Right kidney (tissue), 9 donors: ENCODE measurements at places on chromosomes 1 and 21.

GRCh38 chr1:228898582-228898992 is 163.3 kb downstream of the RHOU start:
- DNase-seq: no peak

DNA sequence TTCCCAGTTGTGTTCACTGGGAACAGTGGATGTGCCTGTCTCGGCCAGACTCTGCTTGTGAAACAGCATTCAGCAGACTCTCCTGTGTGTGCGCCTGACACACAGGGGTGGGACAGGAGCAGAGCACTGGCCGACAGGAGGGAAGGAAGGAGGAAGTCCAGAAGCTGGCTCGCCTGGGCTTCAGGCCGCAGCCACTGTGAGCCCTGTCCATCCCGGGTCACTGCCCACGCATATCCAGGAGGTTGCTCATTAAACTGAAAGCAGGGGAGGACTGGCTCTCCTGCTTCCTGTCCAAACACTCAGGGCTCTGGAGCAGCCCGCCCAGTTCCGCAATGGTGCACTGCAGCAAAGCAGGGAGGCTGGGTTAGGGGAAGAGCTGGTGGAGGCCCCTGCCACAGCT is 218.7 kb upstream of the VAMP3 start:
- peak; percentile 77 for DNase-seq

DNA sequence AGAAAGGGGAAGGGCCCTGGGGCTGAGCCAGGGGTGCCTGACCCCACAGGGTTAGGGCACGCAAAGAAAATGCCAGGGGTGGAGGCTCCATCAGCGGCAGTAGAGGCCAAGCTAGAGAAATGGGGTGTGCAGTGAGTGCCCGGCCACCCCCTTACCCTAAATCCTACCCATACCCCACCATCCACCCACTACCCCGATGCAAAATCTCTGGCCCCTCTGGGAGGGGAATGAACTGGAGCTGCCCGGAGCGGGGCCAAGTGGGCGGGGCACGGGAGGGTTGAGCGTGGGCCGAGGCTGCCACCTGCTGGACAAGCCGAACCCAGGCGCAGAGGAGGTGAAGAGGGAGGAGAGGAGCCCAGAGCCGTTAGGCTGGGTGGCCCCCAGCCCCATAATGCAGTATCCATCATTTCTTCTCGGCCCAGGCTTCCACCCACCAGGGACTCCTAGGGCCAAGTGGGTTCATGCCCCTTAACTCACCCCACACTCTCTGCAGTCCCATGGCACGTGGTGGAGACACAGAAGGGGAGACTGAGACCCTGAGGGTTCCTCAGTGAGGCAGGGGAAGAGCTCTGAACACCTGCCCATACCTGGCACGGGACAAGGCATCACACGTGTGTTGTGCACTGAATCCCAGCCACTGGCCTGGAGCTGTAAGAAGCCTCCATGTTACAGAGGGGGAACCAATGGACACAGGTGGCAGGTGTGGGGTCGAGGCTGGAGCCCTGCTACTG is 1.4 kb upstream of the C1QC start:
- peak; percentile 65 for DNase-seq

DNA sequence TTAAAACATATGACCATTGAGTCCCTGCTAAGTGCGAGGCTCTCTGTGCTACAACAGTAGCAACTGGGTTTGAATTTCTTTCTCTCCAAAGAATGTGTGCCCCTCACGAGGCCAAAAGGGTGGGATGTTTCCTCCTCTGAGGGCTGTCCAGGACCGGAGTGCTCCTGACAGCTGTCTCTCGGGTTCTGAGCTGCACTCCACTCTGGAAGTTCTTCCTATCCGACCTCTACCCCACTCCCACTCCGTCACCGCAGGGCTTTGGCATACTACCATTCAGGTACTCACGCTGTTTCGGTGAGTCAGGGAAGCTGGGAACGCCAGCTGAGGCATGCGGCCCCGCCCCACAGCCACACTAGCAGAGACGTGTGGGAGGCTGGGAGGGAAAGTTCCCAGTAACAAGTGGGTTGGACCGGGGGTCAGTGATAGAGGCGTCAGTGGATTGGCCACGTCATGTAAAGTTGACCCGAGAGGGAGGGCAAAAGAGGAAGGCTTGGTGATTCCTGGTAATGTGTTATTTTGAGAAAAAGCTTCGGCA is 705 bp upstream of the SLC50A1 start:
- DNase-seq: no peak

DNA sequence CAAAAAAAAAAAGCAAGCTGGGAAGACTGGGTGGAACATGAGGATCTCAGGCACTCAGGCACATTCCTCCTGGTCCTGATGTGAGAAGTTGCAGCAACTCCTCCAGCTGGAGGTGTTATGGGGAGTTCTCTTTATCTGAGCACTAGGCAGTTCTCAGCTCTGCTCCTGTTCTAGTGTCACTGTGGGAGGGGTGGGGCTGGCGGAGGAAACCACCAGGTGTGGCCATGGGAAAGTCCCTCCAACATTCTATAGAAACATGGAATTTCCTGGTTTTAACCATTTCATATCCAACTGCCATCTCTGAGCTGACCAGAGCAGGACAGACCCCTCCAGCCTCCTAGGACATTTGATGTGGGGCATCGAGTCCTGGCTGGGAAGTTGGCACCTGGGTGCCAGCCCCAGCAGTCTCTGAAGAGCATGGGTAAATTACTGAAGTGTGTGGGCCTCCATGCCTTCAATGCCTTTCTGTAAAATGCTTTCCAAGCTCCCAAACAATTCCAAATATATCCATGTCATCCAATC is 804 bp upstream of the IKBKE start:
- no peak for DNase-seq

DNA sequence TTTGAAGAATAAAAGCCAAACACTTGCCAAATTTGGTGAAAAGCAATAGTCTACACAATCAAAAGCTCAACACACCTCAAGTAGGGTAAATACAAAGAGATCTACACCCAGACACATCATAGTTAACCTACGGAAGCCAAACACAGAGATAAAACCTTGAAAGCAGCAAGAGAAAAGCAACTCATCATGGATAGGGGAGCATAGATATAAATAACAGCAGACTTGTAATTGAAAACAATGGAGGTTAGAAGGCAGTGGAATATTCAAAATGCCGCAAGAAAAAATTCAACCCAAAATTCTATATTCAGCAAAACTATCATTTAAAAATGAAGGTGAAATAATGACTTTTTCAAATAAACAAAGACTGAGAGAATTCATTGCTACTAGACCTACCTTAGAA is 105.1 kb downstream of the ITSN1 start:
- no peak for DNase-seq

- DNase-seq: no peak
These were observed 8.2 kb downstream of the EXOC8 start for GRCh38 chr1:231329483-231329882.

DNA sequence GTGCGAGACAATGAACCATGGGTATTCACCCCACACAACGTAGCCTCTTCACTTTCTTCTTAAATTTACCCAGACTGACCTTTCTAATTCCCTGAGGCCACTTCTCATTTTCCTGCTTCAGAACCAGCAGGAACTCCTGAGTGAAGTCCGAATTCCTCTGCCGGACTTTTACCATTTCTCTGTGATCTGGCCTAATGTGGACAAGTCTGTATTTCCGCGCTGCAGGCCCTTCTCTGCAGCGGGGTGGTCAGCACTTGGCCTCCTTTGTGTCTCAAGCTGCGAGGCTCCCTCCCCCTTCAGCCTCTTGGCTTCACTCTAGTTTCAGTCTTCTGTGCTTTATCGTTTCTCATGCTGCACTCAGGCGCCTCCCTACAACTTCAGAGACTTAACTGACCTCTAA is 9.4 kb upstream of the CTBS start:
- peak; percentile 44 for DNase-seq

GRCh38 chr21:34199121-34199910 is 125.9 kb downstream of the MRPS6 start:
- no peak for DNase-seq

DNA sequence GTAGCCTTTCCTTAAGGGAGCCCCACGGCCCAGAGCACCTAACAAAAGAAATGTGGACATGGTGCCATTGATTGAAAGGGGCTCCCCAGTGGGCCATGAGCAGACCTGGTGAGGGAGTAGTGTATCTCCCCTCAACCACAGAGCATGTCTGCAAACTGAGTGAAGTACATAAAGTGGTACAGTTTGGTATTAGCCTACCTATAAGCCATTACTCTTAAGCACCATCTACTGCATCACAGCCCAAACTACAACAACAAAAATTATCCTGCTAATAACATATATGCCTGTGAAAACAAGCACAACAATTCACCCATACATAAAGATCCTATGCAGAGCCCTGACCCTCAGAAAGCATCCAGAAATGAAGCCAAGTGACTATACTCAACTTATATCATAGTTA is 407.8 kb downstream of the PTPRC start:
- DNase-seq: no peak

GRCh38 chr1:25796811-25797458 is 3.1 kb upstream of the SELENON start:
- peak; percentile 68 for DNase-seq

GRCh38 chr1:54275349-54275748 is 75.4 kb downstream of the MRPL37 start:
- DNase-seq: peak; percentile 35

DNA sequence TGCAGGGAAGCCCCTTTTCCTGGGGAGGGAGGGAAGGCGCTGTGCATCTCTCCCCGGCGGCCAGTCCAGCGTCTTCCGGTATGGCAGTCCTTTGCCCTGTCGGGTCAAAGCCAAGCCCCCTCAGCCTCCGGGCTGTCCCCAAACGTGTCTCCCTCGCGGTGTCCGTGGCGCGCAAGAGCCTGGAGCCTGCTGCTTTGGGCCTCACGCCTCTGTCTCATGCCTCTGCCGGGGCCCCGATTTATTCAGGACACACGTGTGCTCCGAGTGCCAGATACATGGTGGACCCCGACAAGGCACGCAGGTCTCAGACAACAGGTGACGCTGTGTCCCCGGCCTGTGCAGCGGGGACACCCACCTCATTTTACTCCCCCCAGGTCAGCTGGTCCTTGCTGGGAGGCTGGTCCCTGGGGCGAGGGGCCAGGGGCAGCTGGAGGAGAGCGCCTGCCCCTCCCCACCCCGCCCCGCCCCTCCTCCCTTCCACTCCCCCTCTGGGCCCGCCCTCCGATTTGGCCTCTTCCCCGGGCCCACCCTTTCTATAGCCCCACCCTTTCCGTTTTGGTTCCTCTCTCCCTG is 176.7 kb downstream of the CAMTA1 start:
- DNase-seq: peak; percentile 61

DNA sequence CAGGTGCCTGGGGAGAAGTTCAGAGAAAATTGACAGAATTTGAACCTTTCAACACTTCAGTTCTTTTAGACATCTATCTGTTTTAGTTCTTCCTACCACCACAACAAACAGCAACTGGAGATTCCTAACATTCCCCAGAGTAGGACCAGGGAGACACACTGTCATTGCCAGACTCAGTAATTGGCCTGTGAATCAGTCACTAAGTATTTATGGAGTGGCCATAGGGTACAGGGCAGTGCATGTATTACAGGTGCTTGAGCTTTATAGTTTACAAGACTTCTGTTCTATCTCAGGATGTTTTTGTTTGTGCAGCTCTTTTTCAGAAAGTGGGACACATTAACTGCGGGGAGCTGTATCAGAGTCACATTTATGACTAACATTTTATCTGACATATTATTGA is 1.7 kb downstream of the CDC14A start:
- DNase-seq: no peak

- DNase-seq: no peak
These were observed 45.1 kb downstream of the LUZP1 start for GRCh38 chr1:23123528-23123927.

- DNase-seq: no peak
These were observed 81.6 kb upstream of the AK4 start for GRCh38 chr1:65066419-65066765.

DNA sequence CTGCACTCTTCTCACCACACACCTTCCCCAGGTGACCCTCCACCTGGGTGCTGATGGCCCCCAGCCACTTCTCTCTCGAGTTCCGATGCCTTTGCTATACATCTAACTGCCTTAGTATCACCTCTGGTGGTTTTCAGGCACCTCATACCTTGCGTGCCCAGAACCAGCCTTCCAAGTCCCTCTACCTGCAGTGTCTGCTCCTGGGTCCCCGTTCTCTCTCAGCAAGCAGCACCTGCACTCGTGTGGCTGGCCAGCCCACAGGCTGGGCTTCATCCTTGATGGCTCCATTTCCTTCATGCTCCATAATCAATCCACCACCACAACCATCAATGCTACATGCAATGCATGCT is 49.2 kb upstream of the EDN2 start:
- no peak for DNase-seq

DNA sequence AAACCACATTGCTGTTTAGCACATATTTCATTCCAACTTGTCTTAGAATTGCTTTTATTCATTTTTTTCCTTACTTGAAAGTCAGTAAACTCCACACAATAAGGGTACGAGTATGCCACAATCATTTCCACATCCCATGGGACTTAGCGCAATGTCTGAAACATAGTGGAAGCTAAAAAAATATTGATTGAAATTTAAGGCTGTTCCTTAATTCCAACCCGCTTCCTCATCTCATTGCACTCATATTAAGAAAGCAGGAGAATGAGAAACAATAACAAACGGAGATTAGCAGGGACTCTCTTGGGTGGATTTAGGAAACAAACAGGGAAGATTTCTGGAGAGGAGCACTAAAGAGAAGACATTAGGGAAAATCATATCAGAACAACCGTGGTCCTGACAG is 39.3 kb upstream of the RGS4 start:
- no peak for DNase-seq

- no peak for DNase-seq
These were observed 87.5 kb downstream of the COP1 start for GRCh38 chr1:176119549-176119948.

DNA sequence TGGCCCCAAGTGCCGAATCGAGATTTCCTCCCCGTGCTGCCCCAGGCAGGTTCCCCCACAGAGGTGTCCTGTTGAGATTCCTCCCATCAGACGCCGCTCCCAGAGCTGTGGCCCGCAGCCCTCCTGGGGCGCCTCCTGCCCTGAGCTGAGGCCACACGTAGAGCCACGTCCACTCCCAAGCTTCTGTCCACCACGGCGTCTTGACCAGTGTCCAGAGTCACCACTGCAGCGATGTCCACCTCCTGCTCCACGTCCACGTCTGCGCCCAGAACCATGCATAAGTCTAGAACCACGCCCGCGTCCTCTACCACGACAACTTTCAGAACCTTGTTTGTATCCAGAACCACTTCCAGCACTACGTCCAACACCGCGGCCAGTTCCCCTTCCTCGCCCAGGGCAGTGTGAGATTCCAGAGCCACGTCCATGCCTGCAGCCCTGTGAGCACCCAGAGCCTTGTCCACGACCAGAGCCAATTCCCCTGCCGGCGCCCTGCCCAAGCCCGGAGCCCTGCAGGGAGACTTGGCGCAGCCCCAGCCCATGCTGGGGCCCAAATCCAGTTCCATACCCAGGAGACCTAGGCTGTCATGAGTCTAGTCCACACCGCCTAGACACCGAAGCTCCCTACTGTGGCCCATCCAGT is 2.8 kb downstream of the KPRP start:
- no peak for DNase-seq

GRCh38 chr1:54610048-54610447 is 13.3 kb downstream of the FAM151A start:
- DNase-seq: no peak

- DNase-seq: no peak
These were observed 139.2 kb downstream of the NTMT2 start for GRCh38 chr1:170284951-170285350.

GRCh38 chr1:46113948-46114347 is 18.5 kb downstream of the PIK3R3 start:
- DNase-seq: no peak
